ENCODE measurements at places on chromosomes 7 and 10.

DNA sequence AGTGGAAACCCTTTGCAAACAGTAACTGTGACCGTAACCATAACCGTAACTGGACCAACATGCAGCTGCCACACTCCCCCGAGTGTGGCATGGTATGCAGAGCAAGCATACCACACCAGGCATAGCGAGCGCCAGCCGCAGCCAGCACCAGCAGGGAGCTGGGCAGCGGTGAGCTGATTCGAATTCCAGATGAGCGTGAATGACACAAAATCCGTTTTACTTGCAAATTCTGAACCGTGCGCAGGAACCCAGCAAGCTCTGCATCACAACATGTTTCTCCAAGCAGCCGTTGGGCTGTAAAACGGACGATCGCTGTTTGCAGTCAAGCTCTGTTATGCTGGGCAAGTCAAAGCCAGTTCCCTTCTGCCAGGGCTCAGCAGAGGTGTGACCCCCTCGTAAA lies 111.1 kb downstream of the OAT start:
- DNase-seq: no peak

DNA sequence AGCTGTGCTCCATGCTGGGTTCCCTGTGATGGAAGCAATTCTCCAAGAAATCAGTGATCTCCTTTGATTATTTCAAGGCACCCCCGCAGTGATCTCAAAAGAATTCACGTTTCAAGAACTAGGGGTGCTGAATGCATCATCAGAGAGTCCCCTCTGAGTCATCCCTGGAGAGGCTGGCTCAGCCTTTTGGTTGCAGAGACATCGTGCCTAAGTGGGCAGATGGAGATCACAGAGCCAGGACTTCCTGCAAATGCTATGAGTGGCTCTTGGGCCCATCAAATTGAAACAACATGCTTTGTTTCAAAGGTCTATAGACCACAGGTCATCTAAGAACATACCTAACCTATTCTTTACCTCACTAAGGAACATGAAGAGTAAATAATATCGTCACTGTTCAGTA lies 41.5 kb upstream of the PLEKHA1 start:
- no peak for DNase-seq

DNA sequence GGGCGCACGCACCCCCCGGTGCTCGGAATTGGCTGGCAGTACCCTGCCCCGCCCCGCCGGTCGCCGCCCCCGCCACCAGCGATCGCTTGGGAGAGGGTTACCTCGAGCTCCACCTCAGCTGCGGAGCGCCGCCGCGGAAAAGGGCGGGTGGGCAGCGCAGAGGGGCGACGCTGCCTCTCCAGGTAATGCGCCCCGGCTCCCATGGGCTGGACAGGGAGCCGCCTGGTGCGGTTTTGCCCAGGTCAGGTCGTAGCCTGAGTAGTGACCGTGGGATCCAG lies 1.3 kb downstream of the PFKFB3 start:
- no peak for DNase-seq

DNA sequence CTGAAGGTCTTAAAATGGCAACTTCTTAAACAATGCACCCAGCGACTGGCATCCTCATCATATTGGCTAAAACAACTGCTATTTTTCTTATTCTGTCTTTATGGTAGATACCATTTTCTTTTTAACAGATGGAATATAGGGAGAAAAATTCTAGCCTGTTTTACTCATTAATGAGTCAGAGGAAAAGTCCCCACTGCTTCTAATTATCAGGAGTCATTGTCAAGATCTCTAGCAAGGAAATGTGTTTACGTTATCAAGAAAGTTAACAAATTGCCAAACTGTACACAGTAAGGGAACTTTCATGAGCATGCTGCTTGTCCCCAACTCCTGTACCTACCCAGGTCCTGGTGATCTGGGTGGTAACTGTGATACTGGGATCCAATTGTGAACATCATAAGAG lies 117.7 kb upstream of the KIAA1217 start:
- no peak for DNase-seq

DNA sequence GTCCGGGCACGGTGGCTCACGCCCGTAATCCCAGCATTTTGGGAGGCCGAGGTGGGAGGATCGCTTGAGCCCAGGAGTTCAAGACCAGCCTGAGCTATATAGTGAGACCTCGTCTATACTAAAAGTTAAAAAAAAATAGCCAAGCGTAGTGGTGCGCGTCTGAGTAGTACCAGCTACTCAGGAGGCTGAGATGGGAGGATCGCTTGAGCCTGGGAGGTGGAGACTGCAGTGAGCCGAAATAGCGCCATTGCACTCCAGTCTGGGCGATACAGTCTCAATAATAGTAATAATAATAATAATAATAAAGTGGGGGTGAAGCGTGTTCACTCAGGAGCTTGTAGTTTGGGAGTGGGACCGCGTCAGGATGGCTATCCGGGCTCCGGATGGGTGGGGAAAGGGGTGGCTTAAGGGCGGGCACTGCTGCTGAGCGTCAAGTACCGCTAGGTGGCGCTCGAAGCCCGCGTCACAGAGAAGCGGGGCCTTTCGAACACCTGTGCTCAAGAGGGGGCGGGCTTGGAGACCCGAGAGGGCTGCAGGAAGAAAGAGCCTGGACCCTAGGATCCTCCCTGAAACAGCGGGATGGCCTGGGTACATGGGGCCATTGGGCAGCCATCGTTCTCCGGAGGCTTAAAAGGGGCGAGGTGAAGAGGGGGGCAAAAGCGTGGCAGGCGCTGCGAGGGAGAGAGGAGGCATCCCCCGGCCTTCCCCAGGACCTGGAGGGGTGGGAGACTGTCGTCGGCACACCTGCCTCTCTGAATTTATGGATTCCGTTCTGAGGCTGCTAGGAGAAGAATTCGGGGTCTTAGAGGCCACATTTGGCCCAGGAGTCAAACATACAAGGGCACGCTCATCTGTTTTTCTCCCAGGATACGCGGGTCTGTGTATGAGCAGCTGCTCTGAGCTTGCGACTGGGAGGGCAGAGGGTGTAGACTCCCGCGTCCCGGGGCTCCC lies 14.5 kb downstream of the LBX1 start:
- DNase-seq: no peak
